Caco-2 (cell line): ENCODE measurements at places on chromosomes 11 and 22. TPM values are rescaled to one million over a fixed set of nuclear protein-coding genes. Genes with fewer than 3 reads are reported as not detected.

DNA sequence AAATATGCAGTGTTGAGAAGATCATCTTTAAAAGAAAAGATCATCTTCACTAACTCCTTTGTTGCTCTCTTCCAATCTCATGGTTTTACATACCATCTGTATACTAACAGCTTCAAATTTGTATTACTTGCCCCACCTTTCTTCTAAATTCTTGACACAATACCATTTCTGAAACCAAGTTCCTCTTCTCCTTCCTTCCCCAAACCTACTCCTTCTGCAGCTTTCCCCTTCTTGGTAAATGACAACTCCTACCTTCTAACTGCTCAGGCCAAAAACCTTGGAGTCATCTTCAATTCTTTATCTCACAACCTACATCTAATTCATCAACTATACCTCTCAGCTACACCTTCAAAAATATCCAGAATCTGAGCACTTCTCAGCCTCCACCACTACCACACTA is 9.3 kb downstream of the PRCP start:
- DNase-seq, result no peak

GRCh38 chr11:115194802-115195110 is 309.5 kb downstream of the CADM1 start:
- DNase-seq, result no peak

- DNase-seq, result no peak
These were observed 3.5 kb downstream of the RHOD start for GRCh38 chr11:67060111-67060522.

GRCh38 chr11:28690746-28691145 is 582.6 kb downstream of the METTL15 start:
- no peak for DNase-seq

- peak; percentile 74 for DNase-seq
These were observed 9.1 kb downstream of the SSH3 start for GRCh38 chr11:67312187-67313021.

DNA sequence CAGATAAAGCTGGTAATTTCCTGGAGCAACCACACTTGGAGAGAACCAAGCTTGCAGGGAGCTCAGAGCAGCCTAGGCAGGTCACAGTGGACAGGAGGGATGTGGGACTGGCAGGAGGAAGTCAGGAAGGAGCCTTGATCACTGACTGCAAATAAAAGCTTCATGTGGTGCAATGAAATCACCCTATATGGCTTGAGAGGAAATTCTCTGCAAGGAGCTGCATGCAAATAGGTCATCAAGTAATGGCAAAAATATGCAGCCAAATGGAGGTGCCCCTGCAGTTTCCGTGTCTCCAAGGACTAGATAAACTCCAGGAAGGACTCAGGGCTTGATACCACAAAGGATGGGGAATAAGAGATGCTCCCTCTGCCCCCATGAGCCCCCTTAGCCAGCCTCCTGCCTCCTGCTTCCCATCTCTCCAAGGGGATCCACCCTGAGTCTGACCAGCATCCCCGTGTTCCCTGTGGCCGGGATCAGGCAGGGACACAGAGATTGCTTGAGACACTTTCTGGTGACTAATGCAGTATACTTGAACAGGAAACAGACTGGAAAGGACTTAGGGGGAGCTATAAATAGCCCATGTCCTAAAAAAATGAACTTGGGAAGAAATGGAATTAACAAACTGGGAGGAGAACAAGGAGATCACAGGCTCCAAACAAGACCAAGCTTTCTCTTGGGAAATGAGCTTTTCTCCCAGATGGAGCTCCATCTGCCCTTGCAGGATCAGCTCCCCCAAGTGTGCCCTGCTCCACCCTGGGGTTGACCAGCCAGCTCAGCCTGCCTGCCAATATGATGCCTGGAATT is 23.9 kb upstream of the MICAL2 start:
- peak; percentile 40 for DNase-seq

DNA sequence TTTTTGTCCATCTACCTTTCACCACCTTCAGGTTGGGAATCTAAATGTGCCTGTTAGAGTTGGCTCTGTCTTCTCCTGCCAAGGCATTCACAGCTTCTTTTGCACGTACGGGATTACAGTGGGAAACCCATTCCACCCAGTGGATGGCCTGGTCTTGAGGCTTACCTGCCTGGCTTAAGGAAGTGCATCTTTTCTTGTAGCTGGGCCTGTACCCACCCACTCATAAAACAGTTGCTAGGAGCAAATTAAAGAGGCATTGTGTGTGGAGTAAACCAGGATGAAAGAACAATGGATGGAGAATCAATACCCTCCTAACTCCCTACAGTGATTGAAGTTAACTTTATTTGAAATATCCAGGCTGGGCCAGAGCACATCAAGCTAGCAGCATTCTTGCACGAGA is 71.6 kb downstream of the TEAD1 start:
- DNase-seq, result no peak

- no peak for DNase-seq
These were observed 438.9 kb downstream of the NTM start for GRCh38 chr11:131809203-131809918.

- no peak for DNase-seq
These were observed 11.0 kb downstream of the OSBPL5 start for GRCh38 chr11:3154001-3154599.

DNA sequence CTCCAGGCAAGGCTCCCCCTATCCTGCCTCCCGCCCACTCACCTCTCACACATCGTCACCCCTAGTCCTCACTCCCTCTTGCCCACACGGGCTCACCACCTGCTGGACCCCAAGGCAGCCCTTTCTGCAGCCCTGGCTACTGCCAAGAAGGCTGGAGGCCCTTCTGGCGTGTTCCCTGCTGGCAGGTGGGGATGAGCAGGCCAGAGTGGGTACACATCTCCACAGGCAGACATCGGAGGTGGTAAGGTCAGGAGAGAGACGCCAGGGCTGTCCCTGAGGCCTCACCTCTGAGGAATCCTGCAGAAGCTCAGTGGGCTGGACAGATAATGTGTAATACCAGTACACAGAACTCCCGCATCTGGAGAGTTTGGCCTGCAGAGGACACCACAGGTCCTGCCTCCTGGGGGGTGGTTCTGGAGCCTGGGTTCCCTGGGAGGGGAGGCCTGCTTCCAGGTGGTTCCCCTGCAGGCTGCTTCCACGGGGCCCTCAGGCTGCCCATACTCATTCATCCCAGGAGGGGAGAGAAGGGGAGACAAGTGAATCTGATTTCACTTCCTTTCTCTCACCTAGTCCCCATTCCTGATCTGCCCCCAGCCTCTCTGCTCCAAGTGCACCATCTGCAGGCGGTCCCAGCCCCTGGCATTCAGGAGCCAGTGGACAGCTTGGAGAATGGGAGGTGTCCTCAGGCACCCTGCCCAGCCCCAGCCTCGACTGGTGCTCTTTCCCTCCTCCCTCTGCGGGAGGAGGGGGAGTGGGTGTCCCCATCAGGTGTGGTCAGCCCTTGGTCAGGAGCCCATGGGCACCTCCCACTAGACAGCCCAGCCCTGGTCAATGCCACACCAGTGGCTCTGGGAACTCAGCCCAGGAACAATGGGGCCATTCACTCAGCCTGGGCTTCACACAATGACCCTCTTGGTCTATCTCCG is 6.1 kb upstream of the CHST1 start:
- no peak for DNase-seq

DNA sequence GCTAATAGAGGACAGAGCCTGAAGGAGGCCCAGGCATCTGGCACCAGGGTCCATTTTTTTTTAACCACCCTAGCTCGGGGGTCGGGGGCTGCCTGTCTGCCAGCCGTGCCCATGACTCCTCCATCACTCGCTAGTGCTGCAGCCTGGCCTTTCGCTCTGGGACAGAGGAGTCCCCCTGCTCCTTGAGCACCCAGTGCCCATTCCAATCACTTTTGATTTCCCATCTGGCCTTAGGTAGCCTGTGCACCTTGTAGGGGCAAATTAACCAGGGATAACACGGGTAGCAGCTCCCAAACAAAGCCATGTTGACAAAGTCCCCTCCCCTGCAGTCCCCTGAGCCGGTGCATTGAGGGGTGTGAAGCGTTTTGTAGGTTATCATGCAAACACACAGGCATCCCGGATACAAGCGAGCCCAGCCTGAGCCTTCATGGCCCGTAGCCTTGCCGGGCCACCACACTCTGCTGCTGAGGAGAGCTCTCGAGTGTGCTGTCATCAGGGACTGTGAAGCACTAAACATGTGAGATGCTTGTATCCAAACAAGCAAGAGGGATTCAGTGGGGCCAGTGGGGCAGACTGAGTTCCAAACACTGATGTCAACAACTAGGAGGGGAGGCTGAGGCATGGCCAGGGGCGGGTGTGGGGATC is 208.7 kb downstream of the DSCAML1 start:
- DNase-seq, result peak; percentile 26

DNA sequence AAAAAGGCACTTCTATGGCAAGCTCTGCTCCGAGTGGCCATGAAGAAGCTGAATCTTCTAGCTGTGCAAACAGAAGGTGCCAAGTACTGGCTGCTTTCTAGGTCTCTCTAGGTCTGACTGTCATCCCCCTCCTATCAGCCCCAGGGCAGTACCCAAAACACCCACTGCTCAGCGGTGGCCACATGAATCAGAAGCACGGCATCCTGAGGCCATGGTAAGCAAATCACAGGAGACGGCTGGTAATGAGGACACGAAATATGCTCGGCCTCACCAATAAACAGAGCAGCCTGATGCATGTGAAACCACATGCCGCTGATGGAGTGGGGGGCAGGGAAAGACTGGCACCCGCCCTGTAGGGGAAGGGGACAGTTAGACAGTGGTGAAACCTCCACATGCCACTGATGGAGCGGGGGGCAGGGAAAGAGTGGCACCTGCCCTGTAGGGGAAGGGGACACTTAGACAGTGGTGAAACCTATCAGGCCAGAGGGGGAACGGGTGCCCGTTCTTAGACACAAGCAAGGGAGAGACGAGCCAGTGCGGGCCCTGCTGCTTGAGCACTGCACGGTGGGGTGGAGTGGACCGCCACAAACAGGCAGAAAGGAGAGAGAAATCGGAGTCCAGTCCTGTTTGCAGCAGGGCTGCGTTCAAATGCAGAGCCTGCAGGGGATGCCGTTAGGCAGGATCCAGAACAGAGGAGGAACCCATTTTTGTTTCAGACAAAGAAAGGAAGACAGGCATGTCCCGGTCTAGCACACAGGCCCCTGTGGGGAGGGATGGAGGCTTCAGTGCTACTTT is 29.9 kb upstream of the MOB2 start:
- DNase-seq, result no peak

DNA sequence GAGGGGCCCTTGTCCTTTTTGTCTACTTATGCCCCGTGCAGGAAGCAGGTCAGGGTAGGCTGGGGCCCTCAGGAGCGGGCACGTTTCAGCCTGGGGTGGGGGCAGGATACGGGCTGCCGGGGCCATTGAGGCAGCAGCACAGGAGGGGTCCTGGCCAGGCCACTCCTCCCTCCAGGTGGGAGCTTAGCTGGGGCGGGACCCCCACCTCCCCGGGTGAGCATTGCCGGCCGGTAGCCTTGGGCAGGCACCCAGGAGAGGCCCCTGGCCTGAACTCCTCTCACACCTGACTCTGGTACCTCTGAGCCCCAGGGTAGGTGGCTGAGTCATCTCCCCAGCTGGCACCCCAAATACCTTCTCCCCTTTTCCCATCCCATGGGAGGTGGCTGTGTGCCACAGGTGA is 5.0 kb upstream of the MUC6 start:
- no peak for DNase-seq

DNA sequence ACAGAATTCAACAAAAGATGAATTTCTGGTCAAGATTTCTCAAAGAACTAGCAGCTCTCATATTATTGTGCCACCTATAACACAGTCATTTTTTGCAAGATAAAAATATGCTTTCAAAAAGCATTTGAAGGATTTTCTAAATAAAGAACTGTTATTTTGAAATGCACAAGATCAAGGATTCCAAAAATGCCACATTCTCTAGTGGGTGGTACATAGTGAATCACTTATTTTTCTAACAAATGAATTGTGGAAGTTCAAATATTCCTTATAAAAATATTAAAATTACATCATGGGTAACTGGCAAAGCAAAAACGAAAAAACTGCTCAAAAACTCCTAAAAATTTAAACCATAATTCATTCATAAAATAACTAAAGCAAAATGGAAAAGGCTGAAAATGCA is 2.1 kb downstream of the RNF141 start:
- DNase-seq, result no peak

DNA sequence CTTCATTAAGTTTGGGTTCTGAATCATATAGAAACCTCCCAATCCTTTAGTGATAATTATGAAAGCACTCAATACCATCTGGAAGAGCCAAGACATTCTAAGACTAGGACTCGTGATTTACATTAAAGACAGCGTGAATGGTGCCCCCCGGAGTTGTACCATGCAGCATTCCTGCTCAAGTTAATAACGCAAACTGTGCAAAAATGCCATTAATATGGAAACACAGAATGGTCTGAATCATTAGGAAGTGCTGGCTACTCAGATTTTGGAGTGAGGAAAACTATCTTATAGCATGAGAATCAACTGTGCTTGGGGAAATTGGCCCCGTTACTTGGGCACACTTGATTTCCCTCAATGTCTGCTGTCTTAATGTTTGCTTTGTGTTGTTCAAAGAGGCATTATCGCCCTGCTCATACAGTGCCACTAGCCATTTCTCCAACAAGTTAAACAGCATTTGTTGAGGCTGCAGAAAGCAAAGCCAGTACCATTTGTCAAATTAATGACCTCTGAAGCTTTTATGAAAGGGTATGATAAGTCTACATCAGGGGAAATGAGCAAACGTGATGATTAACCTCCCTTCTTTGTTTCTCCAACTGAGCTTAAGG is 18.5 kb upstream of the TPH1 start:
- DNase-seq, result no peak

GRCh38 chr11:78406568-78407196 is 10.9 kb downstream of the GAB2 start:
- DNase-seq, result no peak

DNA sequence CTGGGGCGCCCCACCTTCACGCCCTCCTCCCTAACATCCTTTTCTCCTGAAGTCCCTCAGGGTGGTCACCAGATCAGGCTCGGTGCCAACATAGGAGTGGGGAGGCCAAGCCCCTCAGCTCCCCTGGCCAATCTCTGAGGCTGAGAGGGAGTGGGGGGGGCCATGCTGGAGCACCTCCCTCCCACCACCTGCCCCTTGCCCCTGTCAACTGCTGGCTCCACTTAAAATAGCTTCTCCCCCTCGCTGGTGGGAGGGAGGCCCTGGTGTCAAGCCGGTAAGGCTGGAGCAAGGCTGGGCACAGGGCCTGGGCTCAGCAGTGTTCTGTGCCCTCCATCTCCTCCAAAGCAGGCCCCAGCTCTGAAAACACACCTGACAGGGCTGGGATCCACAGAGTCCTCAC is 4.9 kb downstream of the PLXNB2 start:
- no peak for DNase-seq

DNA sequence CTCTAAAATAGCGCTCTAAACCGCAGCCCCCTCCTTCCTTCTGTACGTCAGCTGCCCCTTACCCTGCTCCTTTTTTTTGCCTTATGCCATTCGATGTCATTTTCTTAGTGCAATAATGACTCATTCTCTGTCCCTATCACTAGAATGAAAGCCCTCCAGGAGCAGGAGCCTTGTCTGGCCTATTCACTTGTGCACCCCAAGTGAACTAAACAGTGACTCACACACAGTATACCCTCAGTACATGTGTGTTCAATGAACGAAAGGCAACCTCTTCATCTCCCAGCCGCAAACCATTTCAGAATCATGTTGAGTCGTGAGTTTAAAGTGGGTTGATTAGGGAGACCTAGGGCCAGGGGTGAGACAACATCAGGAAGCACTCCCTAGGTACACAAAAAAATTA is 50.7 kb upstream of the SPATA19 start:
- DNase-seq, result no peak

AP1B1 gene
- 101 and 102 TPM in 2 replicates for total RNA-seq

SUSD2 gene
- 7.0 and 8.6 TPM in 2 replicates for total RNA-seq

USP47 gene
- 50.4 and 52.8 TPM in 2 replicates for total RNA-seq

ALDH3B2 gene
- 0.26 and 0.54 TPM in 2 replicates for total RNA-seq

MB gene
- 0.28 and 0.77 TPM in 2 replicates for total RNA-seq

OR2D2 gene
- total RNA-seq, result not detected in 2 replicates

MFNG gene
- 3.6 TPM in 2 replicates for total RNA-seq
